ENCODE measurements at places on chromosomes 13 and 19.
A peak's percentile ranks its signal among the peaks of the same experiment; 100 is the strongest.

GRCh38 chr13:41156620-41157019 is 24.0 kb upstream of the KBTBD6 start:
- no peak for DNase-seq

- DNase-seq: peak; percentile 52
Measured at GRCh38 chr19:35545855-35546381, 492 bp downstream of the TMEM147 start.

GRCh38 chr13:61277586-61278276 is 137.9 kb downstream of the PCDH20 start:
- DNase-seq: no peak

DNA sequence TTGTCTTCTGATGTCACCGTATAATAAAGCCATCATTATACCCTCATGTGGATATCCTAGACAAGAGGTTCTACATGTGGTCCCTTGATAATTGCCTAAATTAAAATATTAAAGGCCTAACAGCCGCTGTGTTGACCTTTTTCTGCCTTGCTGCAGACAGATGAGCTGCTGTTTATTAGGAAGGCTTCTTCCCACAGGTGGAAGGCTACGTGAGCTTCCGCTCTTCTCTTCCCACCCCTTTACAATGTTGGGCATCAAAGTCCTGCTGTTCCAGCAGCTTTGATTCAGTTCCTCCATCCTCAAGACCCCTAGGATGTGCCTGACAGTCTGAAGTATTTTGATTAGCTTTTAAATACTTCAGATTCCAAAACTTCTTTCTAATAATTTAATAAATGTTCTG is 217.1 kb downstream of the PCCA start:
- DNase-seq: no peak

DNA sequence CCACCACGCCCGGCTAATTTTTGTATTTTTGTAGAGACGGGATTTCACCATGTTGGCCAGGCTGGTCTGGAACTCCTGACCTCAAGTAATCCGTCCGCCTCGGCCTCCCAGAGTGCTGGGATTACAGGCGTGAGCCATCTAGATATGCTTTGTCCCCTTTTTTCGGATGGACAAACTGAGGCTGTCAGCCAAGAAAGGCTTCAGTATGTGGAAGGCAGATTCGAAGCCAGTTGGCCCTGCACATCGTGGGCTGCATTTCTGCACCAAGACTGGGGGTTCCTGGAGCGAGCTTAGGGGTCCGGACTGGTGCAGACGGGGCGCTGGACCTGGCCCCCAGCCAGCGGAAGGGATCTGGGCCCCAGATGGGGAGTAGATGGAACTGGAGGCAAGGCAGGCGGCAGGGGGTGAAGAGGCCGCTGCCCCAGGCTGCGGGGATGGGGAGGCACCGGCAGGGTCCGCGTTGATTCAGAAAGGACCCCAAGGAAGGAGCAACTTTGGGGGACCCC is 9.7 kb upstream of the JUND start:
- no peak for DNase-seq

DNA sequence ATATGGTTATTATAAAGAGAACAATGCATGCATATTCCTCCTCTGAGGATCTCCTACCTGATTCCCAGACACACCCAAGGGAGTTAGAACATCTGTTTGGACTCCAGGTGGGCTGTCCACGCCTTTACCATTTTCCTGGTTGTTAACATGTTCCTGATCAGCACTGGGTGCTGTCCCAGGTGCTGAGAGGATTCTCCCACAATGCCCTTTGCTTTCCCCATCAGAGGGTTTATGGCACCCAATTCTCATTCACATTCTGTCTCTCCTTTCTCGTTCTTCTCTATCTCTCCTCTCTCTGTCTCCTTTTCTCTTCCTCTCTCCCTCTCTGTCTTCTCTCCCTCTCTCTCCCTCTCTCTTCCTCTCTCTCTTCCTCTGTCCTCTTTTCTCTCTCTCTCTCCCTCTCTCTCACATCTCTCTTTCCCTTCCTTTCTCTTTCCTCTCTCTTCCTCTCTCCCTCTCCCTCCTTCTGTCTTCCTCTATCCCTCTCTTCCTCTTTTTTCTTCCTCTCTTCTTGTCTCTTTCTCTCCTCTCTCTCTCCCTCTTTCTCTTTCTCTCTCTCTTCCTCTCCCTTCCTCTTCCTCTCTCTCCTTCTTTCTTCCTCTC is 3.3 kb upstream of the RDH13 start:
- DNase-seq: no peak

DNA sequence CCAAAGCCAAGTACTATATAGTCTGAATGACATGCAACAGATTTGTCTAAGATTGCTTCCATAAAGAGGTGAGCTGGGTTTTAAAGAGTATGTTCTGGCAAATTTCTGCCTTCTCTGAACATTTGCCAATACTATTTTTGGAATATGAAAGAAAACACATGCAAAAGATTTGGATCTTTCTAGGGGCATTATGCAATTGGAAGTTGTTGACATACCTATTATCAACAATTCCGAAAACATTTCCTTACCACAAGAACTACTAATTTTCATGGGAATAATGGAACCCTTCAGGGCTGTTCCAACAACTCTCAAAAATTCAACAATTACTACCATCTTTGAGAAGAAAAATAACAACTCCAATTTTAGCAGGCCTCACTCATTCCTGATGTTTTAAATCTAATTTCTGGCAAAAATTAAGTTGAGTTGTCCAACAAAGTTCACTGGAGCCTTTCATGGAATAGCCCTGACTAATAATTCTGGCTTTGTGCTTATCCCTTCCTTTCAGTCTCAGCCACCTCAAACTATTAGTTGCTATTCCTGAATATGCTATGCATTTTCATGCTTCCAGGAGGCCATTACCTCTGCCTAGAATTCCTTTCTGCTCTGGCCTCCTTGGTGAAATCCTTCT is 250.0 kb downstream of the RGCC start:
- no peak for DNase-seq

- DNase-seq: peak; percentile 94
Measured at GRCh38 chr19:11848594-11849469, at the start of gene ZNF439. ZNF439 (plus strand) TSS chr19:11848726; CDS start chr19:11848868, 142 bp downstream.

- peak; percentile 98 for DNase-seq
Measured at GRCh38 chr19:45677351-45678230, 9.6 kb downstream of the GIPR start.

DNA sequence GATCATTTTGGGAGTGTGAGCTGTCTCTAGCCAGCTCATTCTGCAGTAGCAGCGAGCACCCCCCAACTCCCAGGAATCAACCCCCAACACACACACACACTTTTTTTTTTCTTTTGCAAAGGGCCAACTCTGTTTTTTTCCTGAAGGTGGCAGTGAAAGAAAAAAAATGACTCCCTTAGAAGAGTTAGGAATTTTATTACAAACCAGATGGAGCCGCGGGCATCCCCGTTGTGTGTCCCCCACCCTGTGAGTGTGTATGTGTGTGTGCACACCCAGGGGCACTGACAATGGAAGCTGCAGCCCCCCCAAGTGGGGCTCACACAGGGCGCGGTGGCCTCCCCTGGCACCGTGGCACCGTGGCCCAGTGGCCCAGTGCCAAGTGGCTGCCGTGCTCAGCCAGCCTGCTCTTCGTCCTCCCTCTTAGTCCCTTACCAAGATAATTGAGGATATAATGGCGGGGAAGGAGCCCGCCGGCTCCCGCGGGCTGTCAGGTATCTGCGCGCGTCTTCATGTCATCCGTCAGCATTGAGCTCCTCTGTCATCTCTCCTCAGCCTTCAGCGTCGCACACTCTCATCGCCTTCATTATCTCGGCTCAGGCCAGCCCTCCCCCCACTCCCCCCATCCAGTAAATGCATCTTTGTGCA is 314.1 kb downstream of the ZNF536 start:
- DNase-seq: no peak

All from WTC11 (cell line).